ENCODE measurements at places on chromosomes 11 and 22.

GRCh38 chr22:32909581-32910428 lies 108.3 kb downstream of the TIMP3 start:
- no peak for DNase-seq

GRCh38 chr22:47580121-47580520 lies 817.7 kb downstream of the TBC1D22A start:
- no peak for DNase-seq

DNA sequence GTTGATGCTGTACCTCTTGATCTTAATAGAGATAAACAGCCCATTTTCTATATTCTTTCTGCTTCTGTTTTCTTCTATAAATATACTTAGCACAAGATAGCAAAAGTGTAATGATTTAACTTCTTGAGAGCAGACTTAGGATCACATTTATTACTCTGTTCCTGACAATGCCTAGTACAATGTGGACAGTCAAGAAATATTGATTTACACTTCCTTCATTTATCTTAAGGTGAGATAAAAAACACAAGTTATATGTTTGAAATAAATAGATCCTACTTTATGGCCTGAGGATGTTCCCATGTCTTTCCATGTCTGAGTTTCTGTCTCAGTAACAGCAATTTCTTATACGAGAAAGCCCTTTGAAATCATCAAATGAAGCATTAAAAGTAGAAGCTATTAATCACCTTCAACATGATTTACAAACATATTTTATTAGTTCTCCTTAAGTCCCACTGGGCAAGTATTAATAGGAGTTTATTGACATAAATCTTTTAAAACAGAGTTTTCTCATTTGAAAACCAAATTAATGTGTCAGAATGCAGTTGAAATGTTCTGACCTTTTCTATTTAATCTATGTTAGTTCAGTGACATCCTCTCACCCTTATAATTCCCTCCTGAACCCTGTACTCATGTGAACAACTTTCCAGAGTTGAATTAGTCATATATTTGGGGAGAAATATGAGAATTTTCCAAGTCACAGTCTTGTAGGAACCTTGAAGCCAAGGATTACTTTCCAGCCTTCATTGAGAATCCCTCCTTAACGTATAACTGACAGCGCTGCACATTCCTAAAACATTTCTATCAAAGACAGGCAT lies 1611.7 kb upstream of the TENM4 start:
- no peak for DNase-seq

GRCh38 chr22:22210375-22210774 lies 34.2 kb upstream of the VPREB1 start:
- peak; percentile 61 for DNase-seq

DNA sequence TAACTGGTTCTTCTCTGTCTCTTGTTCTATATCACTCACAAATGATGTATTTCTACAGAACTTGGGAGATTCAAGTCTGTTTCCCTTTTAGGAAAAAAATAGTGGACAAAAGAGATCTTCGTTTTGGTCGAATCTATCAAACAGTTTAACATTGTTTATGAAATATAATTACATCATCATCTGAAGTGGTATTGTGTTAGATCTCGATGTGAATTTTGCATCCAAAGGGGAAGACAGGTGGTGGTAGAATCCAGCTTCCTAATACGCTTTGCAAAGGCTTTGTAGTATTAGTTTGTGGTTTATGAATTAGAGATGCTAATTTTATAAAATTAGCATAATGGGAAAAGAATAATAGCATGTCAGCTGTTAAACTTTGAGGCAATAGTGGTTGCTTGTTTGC lies 3.4 kb downstream of the SIK2 start:
- no peak for DNase-seq

DNA sequence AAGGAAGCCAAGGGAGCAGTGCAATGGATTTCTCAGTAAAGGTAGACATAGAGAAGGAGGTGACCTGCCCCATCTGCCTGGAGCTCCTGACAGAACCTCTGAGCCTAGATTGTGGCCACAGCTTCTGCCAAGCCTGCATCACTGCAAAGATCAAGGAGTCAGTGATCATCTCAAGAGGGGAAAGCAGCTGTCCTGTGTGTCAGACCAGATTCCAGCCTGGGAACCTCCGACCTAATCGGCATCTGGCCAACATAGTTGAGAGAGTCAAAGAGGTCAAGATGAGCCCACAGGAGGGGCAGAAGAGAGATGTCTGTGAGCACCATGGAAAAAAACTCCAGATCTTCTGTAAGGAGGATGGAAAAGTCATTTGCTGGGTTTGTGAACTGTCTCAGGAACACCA lies 6.6 kb downstream of the TRIM22 start:
- no peak for DNase-seq

DNA sequence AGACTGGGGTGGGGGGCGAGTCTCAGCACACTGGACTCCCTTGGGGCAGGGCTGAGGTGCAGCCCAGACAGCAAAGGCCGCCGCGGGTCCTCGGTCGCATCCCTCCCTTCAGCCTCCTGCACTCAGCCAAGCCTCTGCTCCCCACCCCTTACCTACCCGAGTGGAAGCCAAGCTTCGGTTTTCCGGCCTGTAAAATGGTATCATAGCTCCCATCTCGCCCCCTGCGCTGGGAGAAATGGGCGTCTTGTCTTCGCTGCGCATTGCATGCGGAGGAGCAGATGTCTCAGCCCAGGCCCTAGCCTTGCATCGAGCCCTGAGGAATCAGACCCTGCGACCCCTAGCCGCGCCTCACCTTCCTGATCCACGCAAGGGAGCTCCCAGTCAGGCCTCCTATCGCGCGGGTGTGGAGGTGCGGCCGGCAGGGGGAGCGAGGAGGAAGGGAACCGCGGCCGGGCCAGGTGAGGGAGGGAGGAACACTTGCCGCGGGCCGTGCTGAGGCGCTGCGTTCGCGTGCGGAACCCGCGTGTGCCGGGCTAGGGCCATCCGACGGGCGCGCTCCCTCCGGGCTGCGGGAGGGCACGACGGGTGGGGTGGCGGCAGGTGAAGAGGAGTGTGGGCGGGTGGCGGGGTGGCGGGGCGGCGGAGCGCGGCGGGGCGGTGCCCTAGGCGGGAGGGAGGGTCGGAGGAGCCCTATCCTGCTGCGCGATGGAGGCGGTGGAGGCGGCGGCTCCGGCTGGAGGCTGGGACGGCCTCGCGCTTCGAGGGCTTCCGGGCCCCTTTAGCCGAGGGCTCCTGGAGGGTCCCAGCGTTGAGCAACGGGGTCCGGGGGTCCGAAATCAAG lies 4.1 kb upstream of the TBX1 start:
- DNase-seq, result peak; percentile 52

- DNase-seq, result no peak
Observed at GRCh38 chr11:1485504-1485885, 1.1 kb downstream of the MOB2 start.

GRCh38 chr11:67418476-67419281 lies 3.2 kb downstream of the CARNS1 start:
- no peak for DNase-seq

- DNase-seq, result no peak
Observed at GRCh38 chr22:47817380-47817779, 1054.9 kb downstream of the TBC1D22A start.

DNA sequence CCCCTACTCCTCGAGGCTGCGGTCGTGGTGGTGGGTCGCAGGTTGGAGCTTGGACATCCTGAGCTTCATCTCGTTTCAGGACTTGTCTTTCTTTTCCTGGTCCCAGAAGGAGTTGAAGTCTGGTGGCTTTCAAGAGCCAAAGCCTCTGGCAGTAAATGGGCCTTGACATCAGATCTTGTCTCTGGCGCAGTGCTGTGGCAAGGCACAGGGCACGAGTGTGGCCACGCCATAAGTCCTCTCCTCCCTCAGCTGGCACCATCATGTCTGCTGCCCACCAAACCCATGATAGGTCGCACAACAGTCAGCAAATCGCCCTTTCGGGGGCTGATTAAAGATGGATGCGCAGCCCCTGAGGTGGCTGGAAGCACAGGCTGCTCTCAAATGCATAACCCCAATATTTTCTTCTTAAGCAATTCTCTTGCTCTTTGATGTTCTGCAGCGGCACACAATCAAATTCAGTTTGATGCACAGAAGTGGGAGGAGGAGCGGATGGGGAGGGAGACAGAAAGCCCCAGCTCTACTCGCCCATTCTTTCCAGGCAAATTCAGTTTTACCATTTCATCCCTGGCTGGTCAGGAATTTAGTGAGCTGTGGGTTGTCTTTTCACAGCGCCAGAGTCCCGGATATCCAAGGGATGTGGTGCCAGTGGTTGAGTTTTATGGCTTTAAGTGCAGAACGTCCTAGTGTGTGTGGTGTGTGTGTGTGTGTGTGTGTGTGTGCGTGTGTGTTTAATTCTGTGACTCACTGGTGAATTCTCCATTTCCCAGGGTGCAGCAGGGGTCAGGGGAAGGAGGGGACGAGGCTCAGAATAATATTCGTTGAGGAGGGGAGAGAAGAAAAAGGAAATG lies 162.0 kb downstream of the DSCAML1 start:
- DNase-seq, result no peak

- DNase-seq, result no peak
Observed at GRCh38 chr22:42967005-42967404, 47.9 kb downstream of the PACSIN2 start.

- no peak for DNase-seq
Observed at GRCh38 chr22:19615001-19615461, 90.8 kb upstream of the CLDN5 start.

GRCh38 chr11:87361891-87362290 lies 324.2 kb downstream of the TMEM135 start:
- DNase-seq, result no peak

- no peak for DNase-seq
Observed at GRCh38 chr11:96412761-96413381, 23.1 kb downstream of the JRKL start.

DNA sequence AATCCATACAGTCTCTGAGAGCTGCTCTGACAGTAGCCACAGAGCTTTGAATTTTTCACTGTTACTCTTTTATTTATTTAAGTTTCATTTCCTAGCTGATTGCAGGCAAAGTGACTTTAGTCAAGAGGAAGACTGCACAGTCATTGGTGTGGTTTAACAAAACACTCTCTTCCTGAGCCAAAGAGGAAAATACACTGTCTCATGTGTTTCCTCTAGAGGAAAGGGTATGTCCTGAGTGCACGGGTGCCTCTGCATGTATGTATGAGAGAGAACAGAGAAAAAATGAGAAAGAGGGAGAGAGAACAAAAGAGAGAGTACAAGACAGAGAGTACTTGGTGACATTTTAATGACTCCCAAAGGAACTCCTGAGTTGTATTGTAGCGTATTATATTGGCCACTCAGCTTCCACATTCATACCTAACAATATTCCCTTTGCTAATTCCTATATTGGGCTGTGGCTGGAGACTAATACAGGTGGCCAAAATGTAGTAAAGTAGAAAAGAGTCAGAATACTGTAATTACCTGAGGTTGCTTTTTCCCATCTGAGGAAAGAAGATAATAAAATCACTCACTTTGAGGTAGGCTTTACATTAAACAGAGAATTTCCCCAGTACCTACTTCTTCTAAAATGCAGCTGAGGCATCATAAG lies at the start of gene OR4D9:
Gene OR4D9, plus strand, starts transcription at position 599 of the 649 bp plus-strand sequence. CDS start 3,374 bp downstream, outside the sequence.
- DNase-seq, result no peak

GRCh38 chr11:8248786-8249185 lies 14.9 kb downstream of the LMO1 start:
- no peak for DNase-seq

- DNase-seq, result peak; percentile 51
Observed at GRCh38 chr22:44331881-44332714, 19.3 kb upstream of the SHISAL1 start.

GRCh38 chr11:48161951-48162884 lies 54.4 kb upstream of the OR4B1 start:
- no peak for DNase-seq

- DNase-seq, result no peak
Observed at GRCh38 chr11:95760941-95761340, 28.6 kb downstream of the FAM76B start.

DNA sequence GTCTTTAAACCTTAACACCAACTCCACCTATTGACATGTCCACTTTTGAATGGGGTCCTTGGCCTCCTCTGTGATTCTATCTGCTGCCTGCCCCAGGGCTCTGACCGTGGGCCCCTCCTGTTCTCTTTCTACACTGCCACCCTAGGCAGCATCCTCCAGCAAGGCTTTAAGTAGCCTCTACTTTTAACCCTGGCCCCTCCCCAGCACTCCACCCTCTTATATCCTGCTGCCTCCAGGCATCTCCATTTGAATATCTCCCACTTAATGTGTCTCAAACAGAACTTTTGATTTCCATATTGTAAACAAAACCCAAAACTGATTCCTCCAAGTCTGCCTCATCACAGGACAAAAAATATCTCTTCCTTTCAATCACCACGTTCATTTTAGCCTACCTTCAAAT lies 90.5 kb upstream of the ARHGAP32 start:
- DNase-seq, result no peak

DNA sequence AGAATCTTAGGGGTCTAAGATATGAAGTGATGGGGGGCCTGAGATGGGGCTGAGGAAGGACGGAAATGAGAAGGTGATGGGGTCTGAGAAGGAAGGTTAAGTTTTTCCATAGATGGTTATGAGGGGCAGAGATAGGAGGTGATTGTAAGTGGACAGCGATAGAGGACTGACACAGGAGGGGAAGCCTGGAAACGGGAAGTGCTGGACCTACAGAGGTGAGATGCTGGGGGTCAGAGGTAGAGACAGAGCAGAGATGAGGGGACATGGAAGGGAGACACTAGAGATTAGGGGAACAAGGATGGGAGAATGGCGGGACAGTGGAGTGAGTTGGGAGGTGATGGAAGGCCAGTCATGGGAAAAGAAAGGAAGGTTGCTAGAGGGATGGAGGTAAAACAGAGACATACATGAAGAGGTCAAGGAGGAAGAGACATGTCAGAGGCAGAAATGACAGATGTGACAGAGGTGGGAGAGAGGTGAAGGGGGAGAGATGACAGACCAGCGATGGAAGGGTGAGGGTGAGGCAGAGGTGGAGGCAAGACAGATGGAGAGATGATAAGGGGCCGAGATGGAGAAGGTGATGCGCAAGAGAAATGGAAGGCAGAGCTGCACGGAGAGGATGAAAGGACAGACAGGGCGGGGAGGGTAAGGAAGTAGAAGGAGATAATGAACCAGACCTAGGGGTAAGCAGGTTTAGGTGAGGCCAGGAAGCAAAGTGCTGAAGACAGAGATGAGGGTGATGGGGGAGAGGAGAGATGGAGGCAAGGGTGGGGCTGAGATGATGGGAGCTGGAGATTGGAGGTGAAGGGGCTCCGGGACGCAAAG lies 50.8 kb downstream of the SLC22A12 start:
- no peak for DNase-seq

DNA sequence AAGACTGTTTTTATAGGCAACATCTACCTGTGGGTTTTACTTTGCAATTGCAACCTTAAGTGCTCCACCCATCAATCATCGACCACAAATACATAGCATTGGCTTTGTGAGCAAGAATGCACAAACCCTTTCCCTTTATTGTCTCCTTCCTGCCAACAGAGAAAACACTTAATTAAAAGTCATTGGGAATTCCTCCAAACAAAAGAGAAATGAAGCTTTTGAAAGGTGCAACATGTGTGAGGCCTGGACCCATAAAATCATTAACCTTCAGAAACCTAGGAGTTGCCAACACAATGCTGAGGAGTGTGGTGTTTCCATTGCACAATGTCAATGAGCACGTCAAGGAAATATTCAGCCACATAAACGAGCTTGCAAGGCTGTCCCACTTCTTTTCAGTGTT lies 223.2 kb downstream of the BLID start:
- DNase-seq, result no peak
